ENCODE measurements at places on chromosomes 12 and 14.

DNA sequence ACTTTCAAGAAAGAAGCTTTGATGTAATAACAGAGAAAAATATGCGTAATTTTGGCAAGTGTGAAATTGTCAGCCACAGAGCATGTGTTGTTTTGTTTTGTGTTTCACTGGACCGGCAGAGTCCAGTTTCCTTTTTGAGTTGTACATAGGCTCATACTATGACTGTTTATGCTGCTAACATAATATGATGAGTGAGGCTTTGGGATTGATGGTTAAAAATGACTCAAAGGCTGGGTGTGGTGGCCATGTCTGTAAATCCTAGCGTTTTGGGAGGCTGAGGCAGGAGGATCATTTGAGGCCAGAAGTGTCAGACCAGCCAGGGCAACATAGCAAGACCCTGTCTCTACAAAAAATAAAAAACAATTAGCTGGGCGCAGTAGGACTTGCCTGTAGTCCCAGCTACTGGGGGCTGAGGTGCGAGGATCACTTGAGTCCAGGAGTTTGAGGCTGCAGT, 487.9 kb downstream of the PCNX1 start:
- peak; percentile 9 for DNase-seq

DNA sequence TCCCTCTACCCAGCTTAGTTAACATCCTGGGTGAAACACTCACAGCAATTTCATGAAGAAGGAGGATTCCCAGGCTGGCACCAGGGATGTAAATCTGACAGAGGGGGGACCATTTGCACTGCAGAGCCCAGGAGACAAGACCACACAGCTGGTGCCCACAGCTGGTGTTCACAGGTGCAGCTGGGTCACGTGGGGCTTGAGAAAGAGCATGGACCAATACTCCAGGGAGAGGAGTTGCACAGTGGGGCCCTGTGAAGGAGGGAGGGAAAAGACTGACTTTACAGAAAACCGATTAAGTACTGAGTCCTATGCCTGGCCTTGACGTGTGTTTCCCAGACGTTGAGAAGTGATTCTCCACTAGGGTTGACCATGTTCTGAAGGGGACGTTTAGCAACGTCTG, 1316.7 kb upstream of the TMEM132C start:
- DNase-seq: no peak

DNA sequence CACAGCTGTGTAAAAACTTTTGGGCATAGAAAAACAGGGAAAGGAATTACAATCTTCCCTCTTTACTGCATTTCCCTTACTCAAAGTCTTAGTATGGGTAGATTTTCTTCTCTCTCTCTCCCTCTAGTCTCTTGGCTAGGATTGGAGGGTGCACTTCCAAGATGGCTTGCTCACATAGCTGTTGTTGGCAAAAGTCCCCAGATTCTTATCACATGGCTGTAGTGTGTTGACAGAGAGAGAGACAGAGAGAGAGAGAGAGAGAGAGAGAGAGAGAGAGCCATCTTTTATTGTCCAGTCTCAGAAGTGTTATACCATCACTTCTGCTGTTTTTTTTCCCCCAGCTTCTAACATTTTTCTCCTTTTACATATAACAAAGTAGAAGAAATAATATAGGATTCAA, 6.3 kb upstream of the OR4E2 start:
- DNase-seq: no peak

DNA sequence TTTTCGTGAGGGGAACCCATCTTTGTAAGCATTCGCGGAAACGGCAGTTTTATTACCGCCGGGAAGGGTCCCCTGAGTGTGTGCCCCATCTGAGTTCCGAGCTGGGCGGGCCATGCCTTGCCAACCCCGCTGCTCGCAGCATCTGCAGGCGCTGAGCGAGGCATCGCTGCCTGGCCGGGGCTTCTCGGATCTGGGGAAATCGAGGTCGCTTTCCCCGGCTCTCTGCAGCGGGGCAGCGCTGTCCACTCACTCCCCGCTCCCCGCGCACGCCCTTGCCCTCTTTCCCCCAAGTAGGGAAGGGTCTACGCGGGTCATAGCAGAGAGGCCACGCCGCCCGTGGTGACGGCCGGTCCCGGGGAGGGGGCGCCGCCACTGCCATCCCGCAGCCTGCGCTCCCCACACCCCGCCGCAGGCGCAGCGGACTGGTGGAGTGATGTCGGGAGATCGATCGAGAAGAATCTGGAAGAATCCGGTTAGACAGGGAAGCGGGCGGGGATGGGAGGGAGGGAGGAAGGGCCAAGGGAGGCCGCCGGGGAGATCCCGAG, 507 bp upstream of the FKBP4 start:
- DNase-seq: peak; percentile 41

- DNase-seq: no peak
Measured at GRCh38 chr12:90399357-90399756, 555.6 kb downstream of the CCER1 start.

DNA sequence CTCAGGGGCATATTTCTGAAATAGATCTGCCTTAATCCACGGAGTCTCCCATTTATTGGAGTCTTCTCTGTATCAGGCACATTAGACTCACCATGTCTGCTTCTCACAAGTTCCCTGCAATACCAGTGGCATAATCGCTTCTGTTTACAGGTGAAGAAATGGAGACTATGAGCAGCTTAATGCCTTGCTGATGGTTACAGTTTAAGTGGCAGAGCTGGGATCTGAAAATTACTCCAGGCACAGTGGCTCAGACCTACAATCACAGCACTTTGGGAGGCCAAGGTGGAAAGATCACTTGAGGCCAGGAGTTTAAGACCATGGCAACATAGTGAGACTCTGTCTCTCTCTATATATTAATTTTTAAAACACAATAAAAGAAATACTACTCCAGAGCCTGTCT, 7.3 kb upstream of the RIC8B start:
- no peak for DNase-seq

DNA sequence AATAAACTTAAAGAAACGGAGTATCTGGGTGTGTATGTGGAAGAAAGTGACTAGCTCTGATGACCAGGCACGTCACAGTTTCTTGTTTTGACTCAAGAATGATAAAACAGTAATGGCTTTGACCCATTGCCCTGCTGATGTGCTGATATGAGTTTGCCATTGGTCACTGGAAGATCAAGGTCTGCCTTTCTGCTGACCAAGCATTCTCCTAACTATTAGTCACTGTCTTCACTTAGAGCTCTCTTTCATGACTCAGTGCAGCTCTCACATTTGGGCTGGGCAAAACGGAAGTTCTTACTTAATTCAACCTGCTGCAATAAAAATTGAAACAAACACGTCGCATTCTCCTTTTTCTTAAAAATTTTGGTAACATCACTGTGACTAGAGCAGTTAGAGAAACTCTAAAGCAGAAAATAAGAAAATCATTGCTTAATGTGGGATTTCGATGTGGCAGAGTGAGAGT, 366.7 kb downstream of the BTG1 start:
- DNase-seq: peak; percentile 53

DNA sequence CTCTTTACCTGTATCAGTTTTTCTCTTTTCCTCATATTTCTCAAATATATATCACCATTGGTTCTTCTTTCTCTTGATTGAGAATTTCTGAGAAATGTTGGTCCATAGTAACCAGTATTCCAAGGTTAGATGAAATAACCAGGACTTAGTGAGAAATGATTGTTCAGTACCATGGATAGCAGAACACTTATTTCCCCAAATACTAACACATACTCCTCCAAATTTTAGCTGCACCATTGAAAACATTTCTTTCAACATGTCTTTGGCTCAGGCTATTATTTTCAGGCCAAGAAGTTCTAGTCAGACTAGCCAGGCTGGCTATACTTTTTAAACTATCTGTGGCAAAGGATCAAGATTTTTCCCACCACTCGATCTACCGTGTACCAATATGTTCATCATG, 113.3 kb downstream of the PTPRO start:
- DNase-seq: no peak
